ENCODE measurements at places on chromosomes 16 and 17.

GRCh38 chr17:58944166-58944565 lies 162.5 kb downstream of the TRIM37 start:
- no peak for DNase-seq

DNA sequence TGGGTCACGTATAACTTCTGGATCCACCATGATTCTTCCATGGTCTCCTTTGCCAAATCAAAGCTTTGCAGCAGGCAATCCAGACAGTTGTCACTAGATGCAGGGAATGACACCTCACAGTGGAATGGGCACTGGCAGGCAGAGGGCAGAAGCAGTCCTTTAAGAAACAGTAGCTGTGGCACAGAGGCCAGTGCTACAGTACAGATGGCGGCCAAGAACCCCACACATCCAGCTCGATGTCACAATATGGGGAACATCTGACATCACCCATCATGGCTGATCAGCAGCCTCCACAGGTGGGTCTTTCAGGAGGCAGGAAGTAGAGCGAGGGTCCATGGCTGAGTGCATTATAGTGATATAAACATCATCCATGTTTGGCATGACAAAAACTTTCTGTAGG lies 18.8 kb upstream of the ERN1 start:
- DNase-seq = peak; percentile 45

DNA sequence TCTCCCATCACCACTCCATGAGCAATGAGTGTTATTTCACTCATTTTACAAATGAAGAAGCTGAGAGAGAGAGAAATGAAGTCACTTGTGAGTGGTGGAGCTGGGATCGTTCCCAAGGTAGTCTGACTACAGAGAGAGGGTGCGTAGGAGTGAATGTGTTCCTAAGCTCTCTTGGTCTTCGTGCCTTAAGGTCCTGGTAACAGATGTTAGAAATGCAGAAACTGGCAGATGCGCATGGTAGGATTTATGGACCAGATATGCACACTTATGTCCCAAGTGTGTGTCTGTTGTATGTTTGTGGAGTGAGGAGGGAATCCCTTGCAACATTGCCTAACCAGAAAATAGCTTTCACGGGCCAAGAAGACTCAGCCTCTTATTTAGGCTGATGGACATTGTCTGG lies 93.2 kb upstream of the ZNF469 start:
- no peak for DNase-seq

DNA sequence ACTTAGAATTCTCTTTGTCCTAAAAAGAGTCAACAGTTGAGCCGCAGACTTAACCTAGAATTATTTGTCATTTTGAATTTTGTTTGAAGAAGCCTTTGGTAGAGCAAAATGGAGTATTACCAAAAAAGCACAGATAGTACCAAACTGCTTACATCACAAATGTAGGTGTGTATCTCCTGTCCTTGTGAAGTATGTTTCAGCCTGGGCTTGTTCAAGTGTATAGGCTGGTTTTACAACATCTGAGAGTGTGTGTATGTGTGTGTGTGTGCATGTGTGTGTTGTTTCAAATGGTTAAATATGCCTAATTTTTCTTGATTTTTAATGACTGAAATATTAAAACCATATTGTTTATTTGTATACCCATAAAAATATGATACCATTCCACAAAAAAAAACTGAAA lies 188.7 kb upstream of the AXIN2 start:
- no peak for DNase-seq

DNA sequence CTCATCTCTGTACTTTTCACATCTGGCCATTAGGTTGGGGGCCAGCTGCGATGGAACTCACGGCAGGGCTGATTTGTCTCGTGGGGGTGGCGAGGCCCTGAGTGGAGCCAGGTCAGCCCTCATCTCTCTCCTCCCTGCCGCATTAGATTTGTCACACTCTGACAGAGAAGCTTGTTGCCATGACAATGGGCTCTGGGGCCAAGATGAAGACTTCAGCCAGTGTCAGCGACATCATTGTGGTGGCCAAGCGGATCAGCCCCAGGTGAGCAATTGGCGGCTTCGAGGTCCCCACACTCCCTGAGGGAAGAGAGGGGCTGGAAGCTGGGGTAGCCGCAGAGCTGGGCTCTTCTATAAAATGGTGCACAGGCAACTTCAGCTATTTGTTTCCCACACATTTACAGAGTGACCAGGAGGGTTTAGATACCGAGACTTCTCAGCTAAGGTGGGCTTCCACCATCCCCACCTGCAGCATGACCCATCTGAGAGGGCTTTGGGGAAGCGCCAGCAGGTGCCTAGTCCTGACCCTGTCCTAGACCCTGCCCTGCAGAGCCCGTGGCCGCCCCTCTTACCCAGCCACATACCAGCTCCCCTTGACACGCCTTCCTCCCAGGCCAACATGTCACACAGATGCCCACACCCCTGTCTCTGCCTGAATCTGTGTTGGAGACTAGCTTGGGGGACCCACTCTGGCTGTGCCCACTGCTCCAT lies 8.4 kb downstream of the TMEM98 start:
- no peak for DNase-seq

Measured in heart right ventricle (tissue), 16 donors.